ENCODE measurements at places on chromosomes 5 and 9. TPM values are rescaled to one million over a fixed set of nuclear protein-coding genes. Genes with fewer than 3 reads are reported as not detected.

- DNase-seq = no peak
These were observed 628.2 kb upstream of the KLF4 start for GRCh38 chr9:108117795-108118194.

DNA sequence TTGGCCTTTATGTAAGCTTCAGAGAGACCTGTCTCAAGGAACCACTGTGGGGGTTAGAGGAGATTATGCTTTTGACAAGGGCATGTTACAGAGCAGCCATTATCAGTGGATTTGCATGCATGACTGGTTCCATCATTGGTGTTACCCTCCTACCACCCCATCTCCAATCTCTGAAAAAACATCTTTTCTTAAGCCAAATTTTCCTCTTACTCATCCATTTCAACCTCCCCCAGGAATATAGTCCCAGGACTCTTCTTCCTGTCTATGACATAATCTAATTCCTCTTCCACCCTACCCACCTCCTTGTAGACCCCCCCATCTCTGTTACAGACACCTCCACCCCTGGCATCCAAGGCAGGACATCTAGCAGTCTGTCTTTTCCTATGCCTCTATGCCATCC lies 33.1 kb upstream of the ADRB2 start:
- no peak for DNase-seq

DNA sequence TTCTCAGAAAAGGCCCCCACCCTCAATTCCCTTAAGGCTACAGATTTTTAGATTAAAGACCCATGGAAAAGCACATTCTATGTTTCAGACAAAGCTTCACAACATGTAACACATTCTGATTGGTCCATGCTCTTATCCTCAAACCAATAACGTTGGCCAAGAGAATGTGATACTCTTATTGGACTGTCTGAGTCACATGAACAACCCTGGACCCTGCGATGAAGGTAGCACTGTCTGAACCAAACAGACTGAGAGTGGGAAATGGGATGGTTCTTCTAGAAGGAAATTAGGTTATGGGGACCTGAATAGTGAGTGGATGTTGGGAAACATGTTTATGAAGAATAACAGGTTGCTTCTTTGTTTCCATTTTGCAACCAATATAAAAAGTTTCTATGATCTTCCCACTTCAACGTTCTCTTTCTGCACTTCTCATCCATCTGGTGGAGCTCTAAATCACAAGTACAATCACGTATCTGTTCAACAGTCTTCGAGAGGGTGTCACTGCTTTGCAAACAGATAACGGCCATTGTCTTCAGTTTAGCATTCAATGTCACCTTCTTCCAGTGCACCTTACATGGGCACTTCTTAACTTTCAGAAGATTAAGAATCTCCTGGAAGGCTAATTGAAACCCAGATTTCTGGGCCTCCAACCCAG lies 81.6 kb downstream of the PTCH1 start:
- DNase-seq = no peak

GRCh38 chr9:133619791-133620190 lies 10.6 kb upstream of the FAM163B start:
- DNase-seq = peak; percentile 73

DNA sequence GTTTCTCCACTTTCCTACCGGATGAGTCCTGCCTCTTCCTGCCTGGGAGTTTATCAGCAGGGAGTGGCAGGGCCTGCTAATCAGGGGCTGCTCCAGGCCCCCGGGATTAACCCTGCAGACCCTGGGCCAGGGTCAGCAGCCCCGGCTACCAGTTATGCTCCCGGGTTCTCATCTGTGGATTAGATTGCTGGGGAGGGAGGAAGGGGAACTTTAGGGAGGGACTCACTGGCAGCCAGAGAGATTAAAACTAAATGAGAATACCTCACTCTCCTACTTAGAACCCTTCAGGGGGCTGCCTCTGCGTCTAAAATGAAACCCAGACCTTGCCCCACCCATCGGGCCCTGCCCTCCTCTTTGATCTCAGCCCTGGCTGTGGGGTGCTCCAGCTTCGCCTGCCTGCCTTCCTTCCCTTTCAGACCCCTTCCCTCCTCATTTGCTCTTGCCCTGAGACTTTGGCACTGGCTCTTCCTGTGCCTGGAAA lies 130.5 kb upstream of the HAND1 start:
- no peak for DNase-seq

- DNase-seq = no peak
These were observed 196.7 kb downstream of the WDR70 start for GRCh38 chr5:37575541-37576489.

DNA sequence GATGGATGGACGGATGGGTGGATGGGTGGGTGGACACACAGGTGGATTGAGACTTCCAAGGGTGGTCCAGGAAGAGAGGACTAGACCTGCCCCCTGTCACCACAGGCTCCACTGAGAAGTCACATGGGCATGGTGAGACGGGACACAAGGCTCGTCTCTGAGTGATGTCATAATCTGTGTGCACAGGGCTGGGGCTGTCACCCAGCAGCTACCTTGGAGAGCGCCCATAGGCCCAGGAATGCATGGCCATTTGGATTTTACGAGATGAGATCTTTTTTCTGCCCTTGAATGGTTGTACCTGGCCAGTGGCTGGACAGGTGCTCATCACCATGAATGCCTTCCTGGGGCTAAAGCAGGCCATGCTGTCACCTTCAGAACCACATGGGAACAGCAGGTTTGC lies 3.1 kb downstream of the OLFM1 start:
- DNase-seq = no peak

GRCh38 chr9:89421595-89421994 lies 76.3 kb downstream of the SEMA4D start:
- DNase-seq = no peak

GRCh38 chr5:44875661-44876605 lies 67.2 kb downstream of the MRPS30 start:
- DNase-seq = no peak

DNA sequence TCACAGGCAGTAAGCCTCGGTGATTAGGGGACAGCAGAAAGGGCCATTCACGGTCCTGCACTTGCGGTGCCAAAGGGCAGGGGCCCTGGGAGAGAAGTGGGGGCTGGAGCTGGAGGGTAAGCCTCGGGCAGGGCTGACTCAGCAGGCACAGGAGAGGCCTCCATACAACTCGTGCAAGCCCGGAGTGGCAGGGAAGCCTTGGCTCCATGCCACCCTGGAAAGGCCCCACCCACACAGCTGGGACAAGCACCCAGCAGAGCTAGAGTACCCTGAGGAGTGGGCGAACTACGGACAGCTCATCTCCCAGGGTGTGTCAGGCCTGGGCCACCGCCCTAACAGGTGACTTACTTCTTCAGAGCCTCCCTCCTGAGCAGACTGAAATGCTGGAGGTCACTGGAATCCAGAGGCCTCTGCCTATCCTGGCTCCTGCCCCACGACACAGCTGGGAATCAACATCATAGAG lies 5.6 kb upstream of the CAMK2A start:
- no peak for DNase-seq

Gene ANGPTL2
- not detected for total RNA-seq

Gene FAM120A
- 130 TPM for total RNA-seq

Gene SLC34A1
- 0.07 TPM for total RNA-seq

Gene RNF180
- total RNA-seq = not detected

Gene NUTM2F
- total RNA-seq = not detected

Gene TYRP1
- total RNA-seq = not detected

Gene SURF2
- total RNA-seq = 12.9 TPM

Gene ARSI
- total RNA-seq = not detected
